Right ventricle myocardium superior (tissue), 1 donor: ENCODE measurements at places on chromosomes 5 and 9. TPM values are rescaled to one million over a fixed set of nuclear protein-coding genes. Genes with fewer than 3 reads are reported as not detected.

Gene PCDHA3
- total RNA-seq, result not detected

Gene TMEM252
- total RNA-seq, result not detected

Gene PDE8B
- total RNA-seq, result 0.62 TPM

Gene RAD50
- total RNA-seq, result 33.1 TPM

Gene SHISAL2B
- not detected for total RNA-seq

- no peak for DNase-seq
Measured at GRCh38 chr9:81108391-81108790, 581.0 kb downstream of the TLE1 start.

DNA sequence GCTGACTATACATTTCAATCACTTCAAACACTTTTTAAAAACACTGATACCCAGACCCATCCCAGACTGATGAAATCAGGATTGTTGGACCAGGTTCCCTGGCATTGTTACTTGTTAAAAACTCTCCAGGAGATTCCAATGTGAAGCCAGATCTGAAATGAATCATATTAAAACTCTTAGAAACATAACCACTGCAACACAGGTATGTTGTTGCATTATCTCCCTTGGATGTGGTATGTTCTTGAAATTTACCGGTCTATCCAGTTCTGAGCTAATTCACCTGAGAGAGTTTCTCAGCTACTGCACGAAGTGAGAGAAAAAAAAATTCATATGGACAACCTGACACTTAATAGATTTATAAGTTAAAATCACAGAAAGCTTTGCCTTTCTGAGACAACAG lies 21.8 kb downstream of the MEF2C start:
- no peak for DNase-seq

DNA sequence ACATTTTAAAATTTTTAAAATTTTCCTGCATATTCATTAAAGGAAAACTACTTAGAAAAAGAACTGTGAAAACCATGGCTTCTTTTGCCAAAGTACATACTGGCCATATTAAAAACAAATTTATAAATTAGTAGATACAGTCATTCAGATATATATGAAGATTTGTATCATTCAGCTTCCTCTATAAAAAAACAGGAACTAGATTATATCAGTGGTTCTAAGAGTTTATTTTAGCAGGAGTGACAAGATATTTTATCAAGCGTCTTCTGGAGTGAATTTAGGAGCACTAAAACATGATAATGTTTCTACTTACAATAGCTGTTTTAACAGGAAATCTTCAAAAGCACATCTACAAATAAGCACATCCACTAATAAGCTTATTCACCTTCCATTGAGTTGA lies 171.4 kb downstream of the RAPGEF6 start:
- no peak for DNase-seq

DNA sequence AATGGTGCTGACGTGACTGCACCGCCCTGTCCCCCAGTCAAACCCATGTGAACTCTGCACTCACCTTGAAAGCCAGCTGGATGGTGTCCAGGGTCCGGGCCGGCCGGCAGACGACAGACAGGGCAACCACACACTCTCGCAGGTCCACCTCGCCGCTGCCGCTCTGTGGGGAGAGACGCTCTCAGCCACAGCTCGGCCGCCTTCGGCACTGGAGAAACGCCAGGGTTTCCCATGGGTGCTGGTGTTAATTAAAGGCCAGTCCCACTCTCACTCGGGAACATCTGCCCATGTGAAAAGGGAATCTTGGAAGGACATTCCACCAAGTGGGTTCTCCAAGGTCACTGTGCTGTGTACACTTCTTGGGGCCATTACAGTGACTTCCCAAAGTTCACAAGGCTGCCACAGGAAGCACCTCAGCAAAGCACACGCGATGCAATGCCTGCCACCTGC lies 25.5 kb upstream of the SLC6A3 start:
- peak; percentile 43 for DNase-seq

DNA sequence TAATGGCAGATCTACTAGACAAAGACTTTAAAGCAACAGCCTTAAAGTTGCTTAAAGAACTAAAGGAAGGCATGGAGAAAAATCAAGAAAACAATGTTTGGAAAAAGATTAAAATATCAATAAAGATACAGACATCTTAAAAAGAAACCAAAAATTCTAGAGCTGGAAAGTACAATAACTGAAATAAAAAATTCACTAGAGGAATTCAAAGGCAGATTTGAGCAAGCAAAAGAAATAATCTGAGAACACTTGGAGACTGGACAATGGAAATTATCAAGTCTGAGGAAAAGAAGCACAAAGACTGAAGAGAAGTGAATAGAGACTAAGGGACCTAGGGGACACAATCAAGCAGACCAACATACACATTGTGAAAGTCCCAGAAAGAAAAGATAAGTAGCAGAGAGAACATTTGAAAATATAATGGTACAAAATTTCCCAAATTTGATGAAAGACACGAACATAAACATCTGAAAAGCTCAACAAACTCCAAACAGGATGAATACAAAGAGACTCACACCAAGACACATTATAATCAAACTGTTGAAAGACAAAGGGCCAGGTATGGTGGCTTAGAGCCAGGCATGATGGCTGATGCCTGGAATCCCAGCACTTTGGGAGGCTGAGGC lies 26.3 kb downstream of the SIL1 start:
- no peak for DNase-seq
